ENCODE measurements at places on chromosomes 11 and 22. TPM values are rescaled to one million over a fixed set of nuclear protein-coding genes. Genes with fewer than 3 reads are reported as not detected.

The FKBP2 gene
- 125 TPM for total RNA-seq

The MYBPC3 gene
- 0.05 TPM for total RNA-seq

The OR5P2 gene
- not detected for total RNA-seq

The SOX6 gene
- not detected for total RNA-seq

The PRG3 gene
- total RNA-seq = not detected

The LIF gene
- total RNA-seq = 35.6 TPM

The LRRC4C gene
- total RNA-seq = not detected

The MS4A6E gene
- not detected for total RNA-seq

The FADS1 gene
- total RNA-seq = 150 TPM

The TRIM29 gene
- total RNA-seq = 22.2 TPM

The FZD4 gene
- 1.3 TPM for total RNA-seq
